ENCODE measurements at places on chromosomes 3 and 15.

DNA sequence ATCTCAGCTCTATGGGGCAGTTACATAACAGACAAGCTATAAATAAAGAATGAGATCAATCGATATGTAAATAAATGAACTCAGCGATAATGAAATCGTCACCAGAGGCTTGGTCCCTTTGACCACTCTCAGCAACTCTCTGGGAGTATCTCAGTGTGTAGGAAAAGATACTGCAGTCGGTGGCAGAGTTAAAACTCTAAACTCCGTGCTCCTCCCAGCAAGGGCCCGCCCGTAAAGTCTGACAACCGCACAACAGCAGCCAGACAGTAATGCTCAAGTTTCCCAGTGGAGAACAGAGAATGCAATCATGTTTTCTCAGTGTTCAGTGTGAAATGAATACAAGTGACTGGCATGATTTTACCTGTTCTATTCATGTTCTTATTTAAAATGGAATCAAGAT lies 28.3 kb upstream of the IGF1R start:
- DNase-seq = no peak

- DNase-seq = no peak
Observed at GRCh38 chr15:80584973-80585525, 110.1 kb upstream of the ABHD17C start.

- DNase-seq = no peak
Observed at GRCh38 chr3:12662593-12663400, 1.1 kb downstream of the RAF1 start.

GRCh38 chr3:177057768-177058167 lies 139.5 kb downstream of the TBL1XR1 start:
- DNase-seq = peak; percentile 52

- no peak for DNase-seq
Observed at GRCh38 chr3:16051691-16052090, 122.8 kb upstream of the GALNT15 start.

GRCh38 chr3:94611596-94611995 lies 548.7 kb downstream of the NSUN3 start:
- DNase-seq = no peak

DNA sequence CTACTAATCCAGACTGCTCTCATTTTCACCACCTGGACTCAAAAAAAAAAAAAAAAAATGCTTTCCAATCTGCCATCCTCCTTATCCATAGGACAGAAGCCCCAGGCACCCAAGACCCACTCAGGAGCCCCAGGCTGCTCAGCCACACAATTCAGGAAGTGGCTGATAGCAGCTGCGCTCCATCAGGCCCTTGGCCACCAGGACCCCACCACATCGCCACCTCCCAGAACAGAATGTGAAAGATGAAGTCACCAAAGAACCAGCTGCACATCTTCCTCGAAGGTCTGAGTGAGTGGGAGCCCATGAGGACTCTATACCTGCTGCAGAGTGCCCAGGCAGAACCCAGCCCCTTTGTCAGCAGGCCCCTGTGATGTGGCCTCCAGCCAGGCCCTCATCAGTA lies 19.5 kb downstream of the POC1A start:
- no peak for DNase-seq

DNA sequence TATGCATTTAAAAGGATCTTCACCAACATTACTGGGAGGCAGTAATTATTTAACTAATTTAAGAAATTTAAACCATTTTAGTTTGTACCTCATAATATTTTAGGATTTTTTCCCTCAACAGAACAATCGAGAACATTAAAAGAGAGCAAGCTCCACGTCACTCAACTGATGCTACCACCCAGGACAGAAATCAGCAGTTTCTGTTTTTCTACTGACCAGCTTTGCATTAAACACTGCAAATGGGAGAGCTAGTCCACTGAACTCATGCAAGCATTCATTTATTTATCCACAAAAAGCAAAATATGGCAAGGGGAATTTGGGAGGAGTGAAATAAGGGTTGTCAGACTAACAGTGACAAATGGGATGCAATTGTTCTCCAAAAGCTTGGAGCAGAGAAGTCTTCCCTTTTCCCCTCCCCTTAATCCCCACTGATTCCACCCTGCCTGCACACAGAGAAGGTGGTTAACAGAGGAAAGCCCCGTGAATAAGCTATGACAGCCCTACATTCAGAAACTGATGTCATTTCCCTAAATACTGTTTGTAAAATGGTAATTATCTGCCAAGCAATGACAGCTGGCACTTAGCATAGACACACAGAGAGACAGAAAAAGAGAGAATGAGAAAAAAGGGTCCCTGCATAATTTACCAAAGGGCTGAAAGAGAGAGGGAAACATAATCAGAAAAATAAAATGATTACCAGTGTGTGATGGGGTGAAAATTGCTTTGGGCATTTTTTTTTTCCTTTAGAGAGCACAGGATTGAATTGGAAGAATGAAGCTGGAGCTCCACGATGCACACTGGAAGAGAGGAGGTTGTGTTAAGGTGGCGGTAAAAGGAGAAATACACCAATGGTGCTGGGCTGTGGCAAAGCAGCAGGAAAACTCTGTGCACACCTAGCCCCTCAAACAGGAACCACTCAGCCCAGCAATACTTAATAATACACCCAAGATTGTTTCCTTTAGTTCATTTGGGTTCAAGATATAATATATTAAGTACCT lies 777.4 kb downstream of the TUSC7 start:
- DNase-seq = no peak

DNA sequence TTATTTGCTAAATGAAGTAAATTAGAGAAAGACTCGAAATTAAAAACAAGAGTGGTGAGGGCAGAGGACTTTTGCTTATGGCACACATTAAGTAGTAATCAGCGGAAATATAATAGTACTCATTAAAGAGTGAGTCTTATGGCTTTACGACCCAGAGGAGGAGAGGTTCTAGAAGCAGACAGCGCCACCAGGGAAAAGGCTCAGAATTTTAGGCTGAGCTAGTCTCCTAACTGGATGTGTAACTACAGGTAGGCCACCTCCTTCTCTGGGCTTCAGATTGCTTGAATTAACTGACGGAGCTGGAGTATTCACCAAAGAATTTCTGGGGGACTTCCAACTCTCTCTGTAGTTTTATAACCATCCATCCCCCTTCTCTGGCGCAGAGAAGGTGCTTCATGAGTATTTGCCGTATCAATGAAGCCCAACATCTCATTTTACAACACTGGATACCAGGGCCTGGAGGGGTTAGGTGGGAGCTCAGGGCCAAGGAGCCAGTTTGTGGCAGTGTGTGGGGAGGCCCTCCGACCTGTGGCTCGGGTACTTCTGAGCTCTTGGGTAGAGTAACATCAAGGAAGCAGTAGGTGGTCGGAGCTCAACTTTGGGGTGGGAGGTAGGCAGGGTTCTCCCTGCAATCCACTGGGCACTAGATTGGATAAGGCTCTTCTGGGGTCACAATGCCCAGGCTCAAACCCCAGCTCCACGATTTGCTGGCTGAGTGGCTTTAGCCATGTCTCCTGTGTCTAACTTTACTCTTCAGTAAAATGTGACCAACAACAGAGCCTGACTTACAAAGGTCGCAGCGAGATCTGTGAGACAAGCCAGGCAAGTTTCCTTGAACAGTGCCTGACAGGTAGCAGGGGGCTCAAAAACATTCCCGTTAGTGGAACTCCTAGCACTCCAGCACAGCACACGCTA lies 1.1 kb downstream of the CHCHD4 start:
- no peak for DNase-seq

DNA sequence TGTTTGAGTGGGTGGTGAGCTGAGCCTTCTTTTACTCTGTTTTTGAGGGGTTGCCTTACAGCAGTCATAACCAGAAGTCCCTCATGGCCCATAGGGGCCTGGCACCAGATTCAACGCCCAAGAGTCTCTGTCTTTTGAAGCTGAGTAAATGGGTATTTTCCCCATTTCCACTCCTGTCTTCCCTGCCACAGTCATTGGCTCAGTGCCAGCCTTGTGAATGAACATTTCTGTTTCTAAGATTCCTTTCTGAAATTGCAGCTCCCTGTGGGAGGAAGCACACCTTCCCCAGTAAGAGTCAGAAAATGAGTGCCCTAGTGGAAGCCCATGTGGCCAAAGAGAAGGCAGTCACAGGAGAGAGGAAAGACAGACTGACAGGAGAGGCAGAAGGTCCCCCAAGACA lies 43.7 kb upstream of the POLR2M start:
- DNase-seq = no peak
